ENCODE measurements at places on chromosomes 6 and 20.
A peak's percentile ranks its signal among the peaks of the same experiment; 100 is the strongest.

- DNase-seq: no peak
Observed at GRCh38 chr6:145086197-145086596, 649.1 kb downstream of the EPM2A start.

DNA sequence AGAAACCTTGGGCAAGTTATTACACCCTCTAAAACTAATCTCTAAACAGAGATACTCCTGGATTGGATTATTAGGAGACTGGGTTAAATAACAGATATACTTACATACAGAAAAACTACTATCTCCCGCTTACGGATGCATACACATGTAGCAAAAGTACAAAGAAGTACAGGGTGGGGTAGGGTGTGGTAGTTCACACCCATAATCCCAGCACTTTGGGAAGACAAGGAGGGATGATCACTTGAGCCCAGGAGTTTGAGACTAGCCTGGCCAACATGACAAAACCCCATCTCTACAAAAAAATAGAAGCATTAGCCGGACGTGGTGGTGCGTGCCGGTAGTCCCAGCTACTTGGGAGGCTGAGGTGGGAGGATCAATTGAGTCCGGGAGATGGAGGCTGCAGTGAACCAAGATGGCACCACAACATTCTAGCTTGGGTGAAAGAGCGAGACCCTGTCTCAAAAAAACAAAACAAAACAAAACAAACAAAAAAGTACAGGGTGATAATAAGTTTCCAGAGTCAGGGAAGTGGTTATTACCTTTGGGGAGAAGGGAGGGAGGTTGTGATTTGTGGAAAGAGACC lies 8.1 kb downstream of the PIM1 start:
- no peak for DNase-seq

DNA sequence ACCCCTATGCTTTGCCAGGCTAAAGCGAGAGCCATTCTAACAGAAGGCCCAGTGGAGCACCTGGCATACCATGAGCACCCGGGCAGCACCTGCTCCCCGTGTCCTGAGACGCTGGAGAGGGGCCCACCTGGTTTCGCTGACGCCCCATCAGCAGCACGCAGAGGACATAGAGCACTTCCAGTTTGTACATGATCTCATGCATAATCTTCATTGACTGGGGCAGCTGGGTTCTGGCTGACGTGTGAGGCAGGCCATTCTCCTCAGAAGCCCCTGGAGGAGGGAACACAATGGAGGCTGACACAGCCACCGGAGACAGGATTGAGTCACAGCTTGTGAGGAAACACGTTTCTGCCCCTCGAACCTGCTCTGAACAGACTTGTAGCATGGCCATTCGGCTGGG lies 65.4 kb downstream of the MYH7B start:
- DNase-seq: peak; percentile 75

- peak; percentile 80 for DNase-seq
Observed at GRCh38 chr20:48823960-48824498, 3.8 kb downstream of the PREX1 start.

GRCh38 chr6:130838250-130838860 lies 11.1 kb downstream of the SMLR1 start:
- DNase-seq: no peak

DNA sequence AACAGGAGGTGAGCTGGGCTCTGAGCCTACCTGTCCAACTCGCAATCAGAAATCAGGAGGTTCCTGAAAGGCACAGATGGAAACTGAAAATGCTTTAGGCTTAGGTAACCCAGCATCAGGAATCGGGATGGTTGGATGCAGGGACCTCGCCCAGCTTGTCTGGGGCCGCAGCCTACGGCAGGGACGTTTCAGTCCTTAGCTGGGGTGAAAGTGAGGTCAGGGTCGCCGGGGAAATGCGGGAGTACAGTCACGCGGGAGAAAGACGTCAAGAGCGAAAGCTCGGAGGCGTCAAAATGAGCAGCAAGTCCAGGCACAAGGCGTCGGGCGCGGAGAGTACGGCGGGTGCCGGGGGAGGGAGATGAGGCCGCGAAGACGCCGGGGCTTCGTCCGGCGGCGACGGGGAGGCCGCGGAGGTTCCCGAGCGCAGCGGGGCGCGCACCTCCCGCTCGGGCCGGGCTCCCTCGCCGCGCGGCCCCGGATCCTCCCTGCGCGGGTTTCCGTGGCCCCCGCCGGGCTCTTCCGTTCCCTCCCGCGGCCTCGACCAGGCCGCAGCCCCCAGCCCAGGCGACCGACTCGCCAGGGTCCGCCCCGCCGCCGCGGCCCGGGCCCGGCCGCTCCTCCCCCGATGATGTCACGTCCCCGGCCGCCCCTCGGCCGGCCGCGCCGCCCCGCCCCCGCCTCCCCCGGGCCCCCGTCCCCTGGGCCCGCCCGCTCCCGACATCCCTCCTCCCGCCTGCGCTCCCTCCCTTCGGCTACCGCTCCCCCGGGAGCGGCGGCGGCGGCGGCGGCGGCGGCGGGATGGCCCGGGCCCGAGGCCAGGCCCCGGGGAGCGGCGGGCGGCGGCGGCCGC lies at the start of gene EBF4:
Gene EBF4 (plus strand): TSS at position 745 of the 850 bp plus-strand sequence. CDS start 866 bp downstream, outside the sequence.
- DNase-seq: no peak

- DNase-seq: no peak
Observed at GRCh38 chr20:2116170-2116940, 14.7 kb downstream of the STK35 start.

- DNase-seq: no peak
Observed at GRCh38 chr6:117674503-117674902, 766 bp upstream of the NUS1 start.

GRCh38 chr6:165597821-165598220 lies 65.2 kb downstream of the PDE10A start:
- DNase-seq: no peak

DNA sequence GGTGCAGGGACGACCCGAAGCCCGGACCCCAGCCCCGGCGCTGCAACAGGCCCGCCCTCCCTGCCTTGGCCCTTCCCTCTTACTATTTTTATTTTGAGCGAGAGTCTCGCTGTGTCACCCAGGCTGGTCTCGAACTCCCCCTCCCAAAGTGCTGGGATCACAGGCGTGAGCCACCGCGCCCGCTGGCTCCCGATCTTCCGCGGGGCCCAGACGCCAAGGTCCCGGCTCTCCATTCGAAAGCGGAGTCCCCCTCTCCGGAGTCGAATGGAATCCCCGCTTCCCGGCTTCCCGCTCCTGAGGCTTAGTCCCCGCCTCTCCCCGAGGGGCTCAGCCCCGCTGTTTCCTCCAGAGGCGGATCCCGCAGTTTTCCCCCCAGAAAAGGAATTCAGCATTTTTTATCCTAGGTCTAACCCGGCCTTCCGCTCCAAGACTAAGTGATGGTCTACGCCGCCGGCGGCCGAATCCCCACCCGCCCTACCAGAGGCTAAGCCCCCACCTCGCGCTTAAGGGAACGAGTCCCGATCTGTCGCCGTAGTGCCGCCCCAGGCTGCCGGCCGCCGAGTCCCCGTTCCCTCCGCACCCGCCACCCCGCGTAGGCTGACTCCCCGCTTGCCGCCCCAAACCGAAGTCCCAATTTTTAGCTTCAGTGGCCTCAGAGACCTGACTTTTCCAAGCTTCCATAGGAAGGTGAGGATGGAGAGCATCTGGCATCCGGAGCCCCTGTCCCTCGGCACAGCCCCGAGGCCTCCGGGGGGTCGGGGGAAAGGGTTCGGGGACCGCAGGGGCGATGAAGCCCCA lies 11.5 kb upstream of the TMC2 start:
- DNase-seq: no peak

- DNase-seq: peak; percentile 83
Observed at GRCh38 chr20:1567392-1568162, 10.1 kb upstream of the SIRPD start.

- DNase-seq: peak; percentile 79
Observed at GRCh38 chr20:61482056-61482887, 230.2 kb downstream of the CDH4 start.

DNA sequence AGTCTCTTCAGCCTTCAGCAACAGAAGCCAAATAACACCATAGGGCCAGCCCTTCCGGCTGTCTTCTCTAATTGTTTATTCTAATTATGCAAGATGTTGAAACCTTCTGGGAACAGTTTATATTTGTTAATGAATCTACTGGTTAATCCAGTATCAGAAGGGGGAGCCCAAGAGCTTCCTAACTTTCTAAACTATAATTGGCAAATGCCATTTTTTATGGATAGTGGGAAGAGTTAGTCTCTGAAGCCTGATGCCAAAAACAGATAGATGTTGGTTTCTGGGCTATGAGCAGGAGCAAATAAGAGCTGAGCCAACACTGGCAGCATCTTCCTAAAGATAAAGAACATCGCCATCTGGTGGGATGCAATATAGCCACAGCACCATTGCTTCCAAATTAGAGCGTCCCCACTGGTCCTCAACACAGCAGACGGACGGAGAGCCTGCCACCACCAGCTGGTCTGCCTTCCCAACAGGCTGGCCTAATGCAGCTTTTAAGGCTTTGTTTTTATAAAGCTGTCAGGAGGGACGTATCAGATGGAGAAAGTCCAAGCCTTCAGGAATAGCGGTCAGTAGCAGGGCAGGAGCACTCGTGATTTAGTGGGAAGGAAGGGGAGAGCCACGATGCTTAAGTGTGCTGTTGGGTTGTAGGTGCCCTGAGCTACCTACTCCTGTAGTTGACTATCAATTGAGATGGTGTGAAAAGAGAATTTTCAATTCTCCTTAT lies 118.8 kb downstream of the RALGAPA2 start:
- DNase-seq: no peak

GRCh38 chr6:33013608-33014007 lies 4.2 kb upstream of the HLA-DOA start:
- DNase-seq: no peak

DNA sequence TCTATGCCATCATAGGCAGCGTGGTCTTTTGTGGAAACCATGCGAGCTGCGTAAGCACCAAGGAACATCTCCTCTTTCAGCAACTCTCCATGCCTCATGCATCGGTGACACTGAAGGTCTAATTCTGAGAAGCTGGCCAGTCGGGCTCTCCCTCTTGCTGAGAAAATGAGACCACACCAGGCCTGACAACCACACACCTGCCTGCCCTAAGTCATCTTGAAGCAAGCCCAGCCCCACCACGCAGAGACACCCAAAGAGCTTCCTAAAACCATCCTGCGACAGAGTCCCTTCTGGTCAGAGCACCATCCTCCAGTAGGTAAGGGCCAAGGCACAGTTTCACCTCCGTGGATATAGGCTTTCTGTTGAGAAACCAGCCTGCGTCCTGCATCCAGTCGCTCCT lies 26.6 kb downstream of the PREX1 start:
- DNase-seq: no peak

- no peak for DNase-seq
Observed at GRCh38 chr6:112033791-112034615, 19.9 kb upstream of the CCN6 start.

DNA sequence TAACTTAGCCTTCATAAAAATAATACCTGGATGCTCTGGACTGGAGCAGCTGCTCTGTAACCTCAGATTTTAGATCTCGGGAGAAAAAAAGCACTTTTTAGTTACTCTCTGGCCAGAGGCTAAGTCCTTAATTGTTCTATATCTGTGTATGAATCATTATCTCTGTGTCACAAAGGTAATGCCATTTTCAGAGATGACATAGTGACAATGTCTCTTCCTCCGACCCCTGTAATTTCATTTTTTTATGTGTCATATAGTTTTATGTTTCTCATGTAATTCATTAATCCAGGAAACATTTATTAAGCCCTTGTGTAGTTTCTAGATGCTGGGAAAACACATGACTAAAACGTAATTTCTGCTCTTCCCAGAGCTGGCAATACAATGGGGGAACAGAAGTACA lies 55.6 kb downstream of the SENP6 start:
- no peak for DNase-seq

DNA sequence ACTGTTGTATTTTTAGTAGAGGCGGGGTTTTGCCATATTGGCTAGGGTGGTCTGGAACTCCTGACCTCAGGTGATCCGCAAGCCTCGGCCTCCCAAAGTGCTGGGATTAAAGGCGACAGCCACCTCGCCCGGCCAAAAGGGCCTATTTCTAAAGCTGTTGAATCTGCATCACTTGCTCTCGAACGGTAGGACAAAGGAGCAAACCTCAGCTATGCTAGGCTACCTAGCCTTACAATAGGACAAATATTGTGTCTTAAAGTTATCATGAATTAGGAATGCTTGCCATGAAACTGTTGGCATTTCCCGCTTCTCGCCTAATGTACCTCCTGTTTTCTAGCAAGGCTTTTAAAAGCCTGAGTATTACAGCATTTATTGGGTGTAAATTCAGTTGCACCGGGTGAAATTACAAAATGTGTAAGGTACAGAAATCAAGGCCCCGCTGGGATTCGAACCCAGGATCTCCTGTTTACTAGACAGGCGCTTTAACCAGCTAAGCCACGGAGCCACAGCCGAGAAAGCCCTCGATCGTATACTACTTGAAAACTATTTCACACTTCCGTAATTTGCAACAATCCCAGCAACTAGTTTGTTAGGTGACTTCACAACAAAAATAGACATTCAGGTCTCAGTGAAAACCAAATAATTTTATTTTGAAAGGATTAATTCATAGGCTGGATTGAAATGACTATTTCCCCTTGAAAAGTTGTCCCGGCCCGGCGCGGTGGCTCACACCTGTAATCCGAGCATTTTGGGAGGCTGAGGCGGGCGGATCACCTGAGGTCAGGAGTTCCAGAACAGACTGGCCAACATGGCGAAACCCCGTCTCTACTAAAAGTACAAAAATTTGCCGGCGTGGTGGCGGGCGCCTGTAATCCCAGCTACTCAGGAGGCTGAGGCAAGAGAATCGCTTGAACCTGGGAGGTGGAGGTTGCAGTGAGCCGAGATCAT lies 211.6 kb upstream of the ZNF184 start:
- DNase-seq: no peak

DNA sequence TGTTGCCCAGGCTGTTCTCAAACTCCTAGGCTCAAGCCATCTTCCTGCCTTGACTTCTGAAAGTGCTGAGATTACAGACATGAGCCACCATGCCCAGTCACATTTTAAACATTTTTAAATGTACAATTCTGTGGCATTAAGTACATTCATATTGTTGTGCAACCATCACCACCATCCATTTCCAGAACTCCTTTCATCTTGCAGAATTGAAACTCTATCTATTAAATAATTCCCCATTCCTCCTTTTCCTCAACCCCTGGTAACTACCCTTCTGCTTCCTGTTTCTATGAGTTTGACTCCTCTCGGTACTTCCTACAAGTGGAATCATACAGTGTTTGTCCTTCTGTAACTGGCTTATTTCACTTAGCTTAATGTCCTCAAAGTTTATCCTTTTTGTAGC lies 103.8 kb upstream of the NAA20 start:
- DNase-seq: no peak

- no peak for DNase-seq
Observed at GRCh38 chr20:24842918-24843715, 106.0 kb upstream of the CST7 start.

- peak; percentile 76 for DNase-seq
Observed at GRCh38 chr6:137309078-137309762, 90.0 kb upstream of the IFNGR1 start.

GRCh38 chr6:28865401-28866204 lies 58.2 kb downstream of the TRIM27 start:
- DNase-seq: peak; percentile 72

- no peak for DNase-seq
Observed at GRCh38 chr6:3748208-3749066, 3.1 kb downstream of the PXDC1 start.

DNA sequence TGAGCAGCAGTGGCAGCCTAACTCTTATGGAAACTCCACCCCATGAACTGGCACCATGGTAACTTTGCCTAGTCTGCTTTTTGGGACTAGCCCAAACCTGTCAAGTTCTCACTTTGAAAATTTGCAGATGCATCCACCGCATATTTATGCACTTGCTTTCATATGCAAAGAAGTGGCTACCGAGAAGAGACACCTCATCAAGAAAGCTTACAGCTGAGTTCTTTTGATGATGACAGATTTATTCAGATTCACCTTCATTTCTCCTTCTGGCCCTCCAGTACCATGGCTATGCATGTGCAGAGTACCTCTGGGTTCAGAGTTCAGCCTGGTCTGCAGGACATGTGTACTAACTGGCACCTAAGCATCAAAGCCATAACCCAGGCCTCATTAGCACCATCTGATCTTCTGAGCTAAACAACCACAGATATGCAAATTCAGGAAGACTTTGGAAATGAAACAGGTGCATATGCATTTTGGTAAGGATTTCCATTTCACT lies 154.3 kb upstream of the TENT5A start:
- DNase-seq: no peak
